Myocyte (in vitro differentiated cells): ENCODE measurements at places on chromosomes 11 and 22.

DNA sequence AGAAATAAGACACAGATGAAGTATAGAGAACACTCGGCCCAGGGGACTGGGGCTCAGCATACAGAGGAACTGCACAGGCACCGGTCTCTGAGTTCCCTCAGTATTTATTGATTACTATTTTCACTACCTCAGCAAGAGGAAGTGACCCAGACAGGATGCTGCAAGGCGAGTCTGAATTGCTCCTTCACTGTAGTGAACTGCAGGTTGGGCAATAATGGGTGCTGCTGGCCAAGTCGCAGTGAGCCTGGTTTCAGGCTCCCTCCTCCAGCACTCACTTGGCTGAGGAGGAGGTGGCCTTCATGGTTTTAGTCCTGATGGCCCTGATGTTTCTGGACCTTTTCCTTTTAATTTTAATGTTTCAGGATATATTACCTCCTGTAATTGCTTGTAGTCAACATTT, 10.4 kb downstream of the OR52K2 start:
- no peak for DNase-seq

- no peak for DNase-seq
Measured at GRCh38 chr11:69492201-69492991, 10.9 kb downstream of the LINC01488 start.

DNA sequence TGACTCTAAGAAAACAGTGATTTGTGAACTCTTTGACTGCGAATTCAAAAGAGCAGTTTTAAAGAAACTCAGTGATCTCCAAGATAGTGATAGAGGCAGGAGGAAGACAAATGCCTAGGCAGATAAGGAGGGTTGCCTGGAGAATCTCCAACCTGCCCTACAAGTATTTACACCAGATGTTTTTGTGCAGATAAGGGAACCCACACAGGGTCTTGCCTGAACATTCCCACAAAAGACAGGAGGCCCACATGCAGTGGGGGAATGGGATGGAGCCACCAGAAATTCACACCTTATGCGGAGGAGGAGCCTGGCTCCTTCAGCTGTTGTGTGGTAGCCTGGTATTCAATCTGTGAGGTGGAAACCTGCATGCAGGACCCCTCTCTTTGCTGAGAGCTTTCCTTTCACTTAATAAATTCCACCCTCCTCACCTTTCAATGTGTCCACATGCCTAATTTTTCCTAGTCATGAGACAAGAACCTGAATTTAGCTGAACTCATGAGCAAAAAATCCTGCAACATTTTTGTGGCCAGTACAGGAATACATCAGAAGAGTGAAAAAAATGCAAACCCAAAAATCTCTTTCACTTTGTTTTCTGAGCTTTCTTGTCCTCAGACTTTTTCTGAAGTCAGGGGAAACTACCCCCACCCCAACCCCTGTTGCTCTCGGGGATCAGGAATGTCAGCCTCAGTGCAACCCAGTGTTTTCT, 8.1 kb upstream of the GLYAT start:
- no peak for DNase-seq

DNA sequence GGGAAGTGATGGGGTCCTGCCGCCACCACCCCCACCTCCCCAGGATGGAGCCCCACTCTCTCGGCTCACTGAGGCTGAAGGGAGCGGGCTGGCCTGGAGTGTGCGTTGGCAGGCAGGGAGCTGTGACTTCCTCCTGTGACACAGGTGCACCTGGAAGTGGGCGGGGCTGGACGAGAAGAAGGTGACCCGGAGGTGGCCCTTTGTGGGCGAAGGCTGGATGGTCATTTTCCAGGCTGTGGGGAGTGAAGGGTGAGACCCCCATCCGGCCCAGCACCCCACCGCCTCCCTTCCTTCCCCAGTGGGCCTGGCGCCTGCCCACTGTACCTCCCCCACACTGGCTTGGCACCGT, 15.3 kb downstream of the IL17REL start:
- no peak for DNase-seq

DNA sequence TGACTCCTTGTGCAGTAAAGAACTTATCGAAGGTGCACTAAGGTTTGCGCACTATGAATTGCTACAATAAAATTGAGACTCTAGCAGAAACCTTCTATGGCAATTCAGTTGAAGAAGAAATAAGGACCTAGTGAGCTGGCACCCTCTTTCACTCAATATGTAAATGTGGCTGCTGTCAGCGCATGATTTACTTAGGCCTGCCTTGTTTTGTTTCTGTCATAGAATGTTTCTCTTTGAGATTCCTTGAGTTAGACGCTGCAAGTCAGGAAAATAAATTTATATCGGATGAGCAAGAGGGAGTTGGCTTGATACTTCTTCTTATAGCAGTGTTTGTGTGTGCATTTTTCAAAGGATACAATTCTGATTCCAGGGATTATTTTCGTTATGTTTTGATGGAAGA, 322.1 kb downstream of the BLID start:
- no peak for DNase-seq

GRCh38 chr22:28243539-28243938, 324.5 kb upstream of the PITPNB start:
- DNase-seq = no peak

- DNase-seq = peak; percentile 43
Measured at GRCh38 chr11:88352139-88352538, 14.6 kb upstream of the CTSC start.

DNA sequence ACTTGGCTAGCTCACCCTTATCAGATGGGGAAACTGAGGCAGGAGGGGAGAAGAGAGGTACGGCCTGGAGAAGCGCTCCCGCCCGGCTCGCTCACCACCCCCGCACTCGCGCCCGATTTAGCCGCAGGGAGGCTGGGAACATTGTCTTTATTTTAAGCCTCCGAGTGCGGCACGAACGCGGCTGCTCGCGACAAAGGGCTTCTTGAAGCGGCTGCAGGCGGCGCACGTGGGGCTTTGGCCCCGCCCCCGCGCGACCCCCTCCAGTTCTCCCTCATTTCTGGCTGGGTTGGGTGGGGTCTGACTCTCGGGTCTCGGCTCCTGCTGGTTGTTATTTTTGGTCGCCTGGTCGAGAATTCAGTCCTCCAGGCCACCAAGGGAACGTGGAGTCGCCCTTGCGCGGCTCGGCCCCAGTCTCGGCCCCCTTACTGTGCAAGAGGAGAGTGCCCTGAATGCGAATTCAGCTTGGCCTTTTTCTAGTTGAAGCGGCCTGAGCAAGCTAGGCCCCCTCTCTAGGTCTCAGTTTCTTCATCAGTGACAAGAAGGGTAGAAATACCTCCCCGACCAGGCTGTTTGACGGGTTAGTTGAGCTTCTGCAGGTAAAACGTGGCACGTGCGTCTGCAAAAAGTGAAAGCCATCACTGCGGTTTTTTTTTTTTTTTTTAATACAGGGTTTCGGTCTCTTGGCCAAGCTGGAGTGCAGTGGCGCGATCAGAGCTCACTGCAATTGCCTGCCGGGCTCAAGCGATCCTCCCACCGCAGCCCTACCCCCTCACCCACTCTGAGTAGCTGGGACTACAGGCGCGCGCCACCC, 2.6 kb upstream of the CHRM1 start:
- DNase-seq = no peak

GRCh38 chr22:45644714-45645113, 26.9 kb upstream of the ATXN10 start:
- no peak for DNase-seq

GRCh38 chr11:70931430-70931829, 320.9 kb downstream of the SHANK2 start:
- no peak for DNase-seq

GRCh38 chr11:34855754-34856095, 60.5 kb downstream of the APIP start:
- DNase-seq = no peak

DNA sequence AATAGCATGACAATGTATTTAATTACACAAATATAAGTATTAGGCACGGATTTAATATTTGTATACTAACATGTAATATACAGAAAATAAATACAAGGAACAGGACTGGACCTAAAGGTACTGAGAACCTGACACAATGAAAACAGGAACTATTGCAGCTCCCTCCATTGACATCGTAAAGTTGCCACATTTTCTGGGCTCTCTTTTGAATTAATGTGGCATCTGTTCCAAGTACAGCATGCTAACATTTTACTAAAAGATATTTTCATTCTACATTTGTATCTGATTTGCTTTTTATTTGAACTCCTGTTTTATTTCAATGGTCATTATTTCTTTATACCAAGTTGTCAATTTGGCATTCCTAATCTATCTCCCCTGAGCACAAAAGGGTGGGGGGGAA, 15.3 kb downstream of the PHF21A start:
- DNase-seq = no peak

- no peak for DNase-seq
Measured at GRCh38 chr22:49021926-49022815, 805.5 kb downstream of the BRD1 start.

DNA sequence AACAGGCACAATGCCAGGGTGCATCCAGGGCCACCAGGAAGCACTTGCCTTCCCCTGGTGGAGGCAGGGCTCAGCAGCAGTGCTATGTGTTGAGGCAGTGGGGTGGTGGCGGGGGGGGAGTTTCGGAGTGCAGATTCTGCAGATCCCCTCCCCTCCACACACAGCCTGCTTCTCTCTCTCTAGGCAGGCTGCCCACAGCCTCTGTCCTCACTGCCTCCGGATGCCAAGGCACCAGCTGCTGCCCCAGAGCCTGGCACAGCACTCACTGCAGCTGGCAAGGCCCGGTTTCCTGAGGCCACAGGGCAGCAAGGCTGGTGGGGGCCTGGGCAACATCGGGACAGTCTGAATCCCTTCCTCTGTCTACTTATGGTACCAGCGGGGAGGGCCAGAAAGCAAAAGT, 35.8 kb downstream of the NRXN2 start:
- DNase-seq = peak; percentile 84

DNA sequence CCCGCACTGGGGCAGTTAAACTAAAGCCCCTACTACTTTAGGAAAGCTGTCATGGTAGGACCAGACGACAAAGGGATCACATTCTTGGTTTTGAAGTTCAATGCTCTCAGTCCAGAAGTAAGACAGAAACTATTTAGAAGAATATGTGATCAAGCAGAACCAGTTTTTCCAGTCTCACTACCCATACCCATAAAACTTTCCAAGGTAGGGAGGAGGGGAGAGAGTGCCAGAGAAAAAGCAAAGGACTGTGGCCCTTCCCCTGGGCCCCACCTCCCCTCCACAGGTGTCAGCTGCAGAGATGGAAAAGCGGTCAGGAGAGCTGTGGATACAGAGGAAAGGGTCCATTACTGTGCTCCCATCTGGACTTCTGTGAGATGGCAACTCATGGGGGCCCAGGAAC, 587.1 kb downstream of the SOX6 start:
- DNase-seq = no peak

DNA sequence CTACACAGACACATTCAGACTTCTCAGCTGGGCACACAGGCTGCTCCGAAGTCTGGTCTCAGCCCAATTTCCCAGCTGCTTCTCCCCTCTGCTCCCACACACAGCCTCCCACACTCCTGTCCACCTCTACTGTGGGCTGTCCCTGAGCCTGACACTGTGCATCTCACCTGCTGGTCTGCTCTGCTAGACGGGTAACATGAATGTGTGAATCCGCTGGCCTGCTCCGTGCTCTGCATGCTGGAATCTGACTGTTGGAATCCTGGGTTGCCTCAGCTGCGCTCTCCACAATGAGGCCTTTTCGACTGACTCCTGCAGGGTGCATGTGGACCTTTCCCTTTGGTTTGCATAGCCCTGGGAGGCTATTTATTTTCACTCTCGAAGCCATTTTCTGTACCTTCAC, 489.5 kb upstream of the B3GAT1 start:
- no peak for DNase-seq

GRCh38 chr22:30054067-30054763, 26.0 kb upstream of the HORMAD2 start:
- no peak for DNase-seq

DNA sequence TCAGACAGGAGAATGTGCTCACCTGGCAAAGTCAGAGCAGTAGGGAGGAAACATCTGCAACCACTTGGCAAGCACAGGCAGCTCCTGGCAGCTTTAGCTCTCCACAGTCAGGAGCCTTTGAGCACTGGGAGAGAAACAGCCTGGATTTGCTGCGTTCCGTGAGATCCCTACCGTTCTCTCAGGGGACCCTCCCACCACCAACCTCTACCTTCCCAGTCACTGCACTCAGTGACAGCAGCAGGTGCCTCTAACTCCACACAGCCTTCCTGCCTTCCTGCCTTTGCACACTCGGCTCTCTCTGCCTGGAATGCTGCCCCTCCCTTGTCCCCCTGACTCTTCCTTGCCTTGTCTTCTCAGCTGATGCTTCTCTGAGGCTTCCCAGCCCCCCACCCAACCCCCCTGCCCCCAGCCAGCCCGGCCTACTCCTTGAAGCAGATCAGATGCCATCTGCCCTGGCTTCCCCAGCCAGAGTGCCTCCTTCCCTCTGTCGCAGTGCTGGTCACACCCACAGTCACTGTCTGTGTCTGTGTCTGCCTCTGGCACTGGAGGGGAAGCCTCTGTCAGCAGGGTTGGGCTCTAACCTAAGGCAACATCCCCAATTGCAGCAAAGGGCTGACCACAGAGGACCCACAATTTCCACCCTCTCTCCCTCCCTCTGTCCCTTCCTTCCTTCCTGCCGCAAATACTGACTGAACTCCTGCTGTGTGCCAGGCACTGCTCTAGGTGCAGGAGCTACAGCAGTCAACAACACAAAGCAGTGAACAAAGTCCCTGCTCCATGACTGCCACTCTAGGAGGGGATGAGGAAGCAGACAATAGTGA, 14.9 kb upstream of the TSKU start:
- peak; percentile 39 for DNase-seq

DNA sequence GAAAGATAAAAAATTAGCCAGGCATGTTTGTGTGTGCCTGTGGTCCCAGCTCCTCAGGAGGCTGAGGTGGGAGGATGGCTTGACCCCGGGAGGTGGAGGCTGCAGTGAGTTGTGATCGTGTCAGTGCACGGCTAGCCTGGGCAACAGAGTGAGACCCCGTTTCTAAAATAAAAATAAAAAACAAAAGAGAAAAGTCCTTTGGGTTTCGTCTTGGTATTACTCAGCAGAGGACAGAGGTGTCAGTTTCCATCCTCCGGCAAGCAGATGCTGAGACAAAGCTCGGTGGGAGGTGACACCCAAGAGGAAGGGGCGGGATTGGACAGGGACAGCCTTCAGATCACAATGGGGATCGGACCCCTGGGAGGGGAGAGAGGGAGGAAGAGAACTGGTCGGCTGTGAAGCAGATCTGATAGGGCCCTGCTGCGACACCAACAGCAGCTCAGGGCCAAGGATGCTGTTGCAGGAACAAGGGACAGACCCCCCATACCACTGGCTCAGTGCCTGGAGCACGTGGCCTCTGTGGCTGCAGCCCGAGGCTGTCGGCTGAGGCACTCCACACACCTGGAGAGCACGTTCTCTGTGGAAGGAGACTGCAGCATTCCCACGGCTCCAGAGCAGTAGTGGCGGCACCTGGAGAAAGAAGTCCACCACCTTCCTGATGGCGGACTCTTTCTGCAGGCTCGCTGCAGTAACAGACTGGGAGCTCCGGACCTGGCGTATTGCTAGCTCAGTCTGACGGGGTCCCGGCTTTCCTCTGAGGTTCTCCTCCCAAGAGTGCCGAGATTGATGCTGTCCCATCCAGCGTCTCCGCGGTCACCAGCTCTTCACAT, 5.2 kb upstream of the BID start:
- no peak for DNase-seq

DNA sequence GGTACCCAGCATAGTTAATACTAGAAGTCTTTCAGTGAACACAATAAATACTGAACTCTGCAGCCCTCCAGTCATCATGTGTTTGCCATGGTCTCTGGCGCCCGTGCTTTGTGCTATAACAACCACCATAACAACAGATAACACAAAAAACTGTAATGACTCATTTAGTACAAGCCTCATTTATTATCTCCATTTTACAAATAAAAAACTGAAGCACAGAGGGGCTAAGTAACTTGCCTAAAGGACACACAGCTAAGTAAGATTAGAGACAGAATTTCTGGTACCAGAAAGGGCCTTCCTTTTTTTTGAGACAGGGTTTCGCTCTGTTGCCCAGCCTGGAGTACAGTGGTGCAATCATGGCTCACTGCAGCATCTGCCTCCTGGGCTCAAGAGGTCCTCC, 19.5 kb downstream of the RBFOX2 start:
- no peak for DNase-seq
